Stimulated activated CD8-positive, alpha-beta memory T cell treated with anti-CD3 and anti-CD28 coated beads, Interleukin-4, amount 100 ng/mL, for 48 hours (primary cell): ENCODE measurements at places on chromosomes 1 and 21.

DNA sequence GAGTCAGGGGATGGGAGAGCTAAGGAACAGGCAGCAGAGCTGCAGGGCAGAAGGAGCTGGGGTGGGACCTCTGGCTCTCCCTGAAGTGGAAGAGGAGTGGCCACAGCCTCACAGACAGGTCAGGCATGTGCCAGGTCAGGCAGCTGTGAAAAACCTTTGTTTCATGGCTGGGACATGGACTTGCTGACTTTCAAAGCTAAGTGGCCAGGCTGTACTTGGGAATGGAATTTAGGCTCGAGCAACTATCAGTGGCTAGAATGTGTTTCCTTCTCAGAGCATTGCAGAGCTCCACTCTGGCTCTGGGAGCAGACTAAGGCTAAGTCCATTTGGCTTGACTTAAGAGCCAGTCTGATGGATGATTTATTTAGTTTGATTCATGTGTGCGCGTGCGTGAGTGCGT lies 385.1 kb downstream of the LMX1A start:
- DNase-seq: no peak

DNA sequence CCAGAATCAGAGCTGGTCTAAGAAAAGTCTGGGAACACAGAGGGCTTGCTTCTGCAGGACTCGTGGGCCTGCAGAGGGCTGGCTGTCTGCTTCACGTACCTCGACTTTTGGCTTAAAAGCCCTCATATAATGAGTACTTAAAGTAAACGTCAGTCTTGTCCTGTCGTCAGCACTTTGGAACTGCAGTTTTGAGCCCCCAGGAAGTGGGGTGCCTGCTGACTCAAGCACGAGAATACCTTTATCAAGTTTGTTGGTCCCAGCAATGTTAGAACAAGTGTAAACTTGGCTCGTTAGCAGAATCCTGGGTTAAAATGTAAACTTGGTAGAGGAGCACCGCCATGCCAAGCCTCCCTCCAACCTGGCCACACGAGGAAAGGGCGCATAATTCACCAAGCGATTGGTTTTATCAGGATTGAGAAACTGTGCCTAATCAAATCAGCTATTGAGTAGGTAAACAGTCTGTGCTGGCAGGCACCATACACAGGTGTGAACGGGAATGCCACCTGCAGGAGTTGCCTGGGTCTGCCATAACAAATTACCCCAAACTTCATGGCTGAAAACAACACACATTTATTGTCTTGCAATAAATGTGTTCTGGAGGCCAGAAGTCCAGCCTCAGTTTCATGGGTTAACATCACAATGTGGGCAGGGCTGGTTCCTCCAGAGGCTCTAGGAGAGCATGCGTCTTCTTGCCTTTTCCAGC lies 45.0 kb upstream of the FHAD1 start:
- DNase-seq: no peak

GRCh38 chr1:192576190-192577144 lies 894 bp downstream of the RGS1 start:
- DNase-seq: no peak

DNA sequence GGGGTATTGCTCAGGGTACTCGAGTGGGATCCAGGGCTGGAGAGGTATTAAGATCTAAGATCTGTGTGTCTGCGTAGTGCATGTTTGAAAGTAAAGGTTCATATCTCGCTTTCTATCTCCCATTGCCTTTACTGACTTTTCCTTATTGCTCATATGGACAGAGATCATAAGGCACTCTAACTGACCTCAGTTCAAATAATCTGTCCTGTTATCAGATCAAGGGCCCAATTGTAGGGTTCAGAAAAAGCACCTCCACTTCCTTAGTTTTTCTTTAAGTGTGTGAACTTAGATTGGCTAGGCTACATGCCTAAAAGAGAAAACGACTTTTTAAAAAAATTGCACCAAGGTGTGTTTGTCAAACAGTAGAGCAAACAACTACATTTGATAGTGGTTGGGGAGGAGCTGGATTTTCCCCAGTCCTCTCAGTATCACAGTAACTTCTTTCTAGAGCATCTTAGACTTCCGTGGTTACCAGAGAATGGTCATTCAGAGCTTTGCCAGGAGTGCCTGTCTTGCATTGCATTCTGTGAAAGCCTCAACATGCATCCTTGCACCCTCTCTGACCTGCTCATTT lies 57.6 kb downstream of the LMO4 start:
- DNase-seq: no peak

- DNase-seq: no peak
Observed at GRCh38 chr1:10980094-10980577, 32.3 kb upstream of the TARDBP start.

- no peak for DNase-seq
Observed at GRCh38 chr1:4424254-4424653, 230.2 kb upstream of the AJAP1 start.

- no peak for DNase-seq
Observed at GRCh38 chr21:39705849-39706248, 39.1 kb upstream of the IGSF5 start.

GRCh38 chr1:233719655-233720341 lies 105.9 kb downstream of the KCNK1 start:
- no peak for DNase-seq

GRCh38 chr1:184892116-184892515 lies 82.2 kb downstream of the NIBAN1 start:
- DNase-seq: no peak

DNA sequence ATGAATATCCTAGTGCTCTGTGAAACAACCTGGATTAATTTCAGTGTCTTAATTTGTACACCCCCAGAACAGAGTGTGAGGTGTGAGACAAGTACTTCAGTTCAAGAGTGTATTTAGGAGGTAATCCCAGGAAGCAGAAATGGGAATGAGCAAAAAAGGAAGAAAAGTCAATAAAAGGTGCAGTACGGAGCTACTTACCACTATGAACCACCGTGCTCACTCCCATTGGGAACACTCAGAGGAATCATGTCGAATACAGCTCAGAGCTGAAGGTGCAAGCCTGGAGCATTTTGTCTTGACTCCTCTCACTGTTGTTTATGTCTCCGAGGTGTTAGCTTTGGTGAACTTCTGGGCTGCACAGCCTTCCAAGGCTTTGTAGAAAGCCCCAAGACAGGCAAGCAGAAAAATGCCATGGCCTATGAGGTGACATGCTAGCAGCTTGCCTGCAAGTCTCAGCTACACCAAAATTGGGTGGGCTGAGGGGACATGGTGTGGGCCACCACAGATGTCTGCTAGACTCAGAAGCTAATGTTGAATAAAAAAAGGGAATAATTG lies 7.4 kb upstream of the SVBP start:
- DNase-seq: no peak

DNA sequence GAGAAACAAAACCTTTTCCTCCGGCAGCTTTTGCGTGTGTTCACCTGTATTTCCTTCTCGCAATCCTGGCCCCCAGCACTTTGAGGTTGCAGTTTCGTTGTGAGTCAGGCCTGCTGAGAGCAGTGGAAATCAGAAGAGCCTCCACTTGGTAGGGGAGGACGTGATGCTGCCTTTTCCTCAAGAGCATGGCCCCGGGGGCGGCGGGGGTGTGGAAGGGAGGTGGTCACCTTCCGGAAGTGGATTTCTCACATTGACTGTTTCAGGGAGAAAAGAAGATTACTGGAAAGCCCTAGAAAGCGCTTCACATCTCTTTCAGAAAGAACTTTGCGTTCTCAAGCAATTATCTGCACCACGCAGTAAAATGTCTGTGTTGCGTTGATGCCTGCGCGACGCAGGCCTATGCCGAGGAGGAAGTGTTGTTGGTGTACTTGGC lies 12.2 kb upstream of the IL10 start:
- peak; percentile 93 for DNase-seq

DNA sequence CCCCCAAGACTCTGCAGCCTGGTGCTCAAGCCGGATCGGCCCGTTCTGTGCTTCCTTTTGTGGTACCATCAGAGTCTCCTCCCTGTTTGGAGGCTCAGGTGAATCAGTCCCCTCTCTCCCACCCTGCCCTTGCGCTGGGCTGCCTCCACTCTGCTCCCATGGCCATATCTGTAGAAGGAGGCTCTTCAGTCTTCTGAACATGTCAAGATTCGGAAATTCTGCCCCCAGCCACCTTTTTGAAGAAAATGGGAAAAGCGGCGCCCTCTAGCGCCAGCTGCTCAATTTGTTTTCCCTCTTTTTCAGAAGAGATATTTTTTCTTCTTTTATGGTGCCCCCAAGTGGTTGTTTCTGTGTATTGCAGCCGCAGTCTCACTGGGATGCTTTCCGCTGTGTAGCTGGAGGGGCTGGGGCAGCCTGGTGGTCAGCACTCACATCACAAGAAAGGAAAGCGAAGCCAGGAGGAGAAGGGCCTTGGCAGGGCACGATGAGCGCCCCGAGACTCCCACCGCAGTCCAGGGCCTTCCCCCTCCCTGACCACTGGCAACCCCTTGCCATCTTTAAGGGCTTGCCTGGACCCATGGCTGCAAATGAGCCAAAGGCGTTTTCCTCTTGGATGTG lies 58.4 kb upstream of the CACNA1E start:
- DNase-seq: peak; percentile 91

GRCh38 chr1:192535916-192536664 lies 39.5 kb upstream of the RGS1 start:
- no peak for DNase-seq

DNA sequence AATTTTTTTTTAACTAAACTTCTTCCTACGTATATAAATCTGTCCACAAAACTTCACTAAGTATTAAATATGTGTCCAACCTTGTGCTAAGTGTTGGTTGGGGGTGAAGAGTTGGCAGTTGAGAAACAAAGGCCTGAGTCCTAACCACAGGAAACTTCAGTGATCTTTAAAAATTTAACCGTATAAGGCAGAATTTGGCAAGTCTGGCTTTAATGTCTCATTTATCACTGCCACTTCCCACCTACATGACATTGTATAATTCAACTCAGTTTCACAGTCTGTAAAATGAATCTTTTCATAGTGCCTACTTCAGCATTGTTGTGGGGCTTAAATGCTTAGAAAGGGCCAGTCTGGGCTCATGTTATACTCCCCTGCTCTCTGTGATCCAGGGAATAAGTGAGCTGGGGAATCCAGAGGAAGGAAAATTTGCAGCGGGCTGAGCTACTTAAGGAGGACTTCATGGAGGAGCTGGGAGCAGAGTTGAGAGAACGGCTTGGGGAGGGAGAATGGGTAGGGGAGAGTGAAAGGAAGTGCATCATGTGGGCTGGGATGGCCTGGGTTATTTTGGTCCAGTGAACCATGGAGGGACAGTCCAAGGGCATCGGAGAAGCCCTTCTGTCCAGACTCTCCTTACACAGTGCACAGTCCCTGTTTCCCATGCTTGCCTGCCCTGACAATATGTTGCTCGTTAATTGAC lies 14.5 kb downstream of the IFNAR2 start:
- no peak for DNase-seq

DNA sequence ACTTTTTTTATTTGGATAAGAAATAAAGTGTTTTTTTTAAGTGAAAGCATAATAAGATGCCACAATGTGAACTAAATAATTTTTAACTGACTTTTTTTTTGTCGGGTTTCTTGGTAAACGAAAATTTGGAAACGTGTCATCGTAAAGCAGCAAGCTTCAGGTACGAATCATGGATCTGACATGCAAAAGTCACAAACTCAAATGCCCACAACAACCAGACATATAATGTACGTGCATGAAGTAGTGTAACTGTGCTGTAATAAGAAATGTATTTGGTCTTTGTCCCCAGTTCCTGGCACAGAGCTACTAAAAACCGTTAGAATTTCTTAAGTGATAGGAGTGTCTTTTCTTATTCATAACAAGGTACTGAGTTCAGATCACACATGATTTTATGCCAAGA lies 44.3 kb upstream of the LRRC7 start:
- DNase-seq: no peak

- no peak for DNase-seq
Observed at GRCh38 chr1:232090816-232091215, 464.2 kb downstream of the DISC1 start.

DNA sequence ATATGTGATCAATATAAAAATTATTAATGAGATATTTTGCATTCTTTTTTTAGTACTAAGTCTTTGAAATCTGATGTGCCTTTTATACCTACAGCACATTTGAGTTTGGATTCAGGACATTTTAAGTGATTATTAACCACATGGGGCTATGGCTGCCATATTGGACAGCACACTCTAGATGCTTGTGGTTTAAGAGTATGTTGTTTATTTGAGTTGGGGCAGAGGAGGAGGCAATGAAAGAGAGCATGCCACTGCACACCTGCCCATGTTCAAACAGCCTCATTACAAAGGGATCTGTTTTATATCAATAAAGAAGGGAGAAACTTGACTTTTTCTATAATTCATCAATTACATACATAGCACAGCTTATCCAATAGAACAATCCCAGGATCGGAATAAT lies 99.4 kb upstream of the EDEM3 start:
- no peak for DNase-seq

GRCh38 chr1:119582801-119583200 lies 65.3 kb downstream of the ZNF697 start:
- DNase-seq: peak; percentile 26

GRCh38 chr1:225871359-225872074 lies 10.7 kb downstream of the TMEM63A start:
- DNase-seq: no peak

DNA sequence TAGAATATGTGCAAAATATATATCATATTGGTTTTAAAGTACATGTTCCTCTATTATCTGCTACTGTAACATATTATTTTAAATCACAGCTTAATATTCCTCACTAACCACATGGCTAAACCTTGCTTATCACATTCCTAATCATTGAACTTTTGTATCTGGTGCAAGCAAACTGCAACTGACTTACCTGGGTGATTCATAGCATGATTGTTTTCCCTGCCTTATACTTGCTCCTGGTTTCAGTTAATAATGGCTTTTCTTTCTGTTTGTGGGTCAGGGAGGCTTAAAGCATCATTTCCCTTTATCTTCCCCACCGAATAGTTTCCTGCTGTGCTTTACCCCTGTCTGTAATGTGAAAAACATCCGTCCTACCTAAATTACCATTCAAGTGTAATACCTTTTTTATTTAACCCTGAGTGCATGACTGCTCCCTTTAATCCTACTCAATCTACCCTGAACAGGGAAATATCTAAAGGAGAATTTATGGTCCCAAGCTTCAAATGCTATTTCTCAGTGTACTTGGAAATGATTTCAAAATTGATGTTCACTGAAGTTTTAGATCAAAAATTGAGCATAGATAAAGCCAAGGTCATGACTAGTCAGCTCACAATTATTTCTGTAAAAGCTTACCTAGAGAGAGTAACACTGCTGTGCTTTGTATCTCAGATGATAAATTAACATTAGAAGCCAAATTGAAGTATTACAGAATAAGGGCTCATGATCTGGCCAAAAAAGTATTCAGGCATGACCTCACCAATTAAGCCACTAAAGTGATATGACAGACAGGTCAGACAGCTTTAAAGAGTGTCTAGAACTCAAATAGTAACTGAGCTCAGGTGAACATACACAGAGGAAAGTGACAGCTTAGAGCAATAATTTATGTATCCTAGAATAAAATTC lies 507.1 kb downstream of the BRINP3 start:
- DNase-seq: no peak

GRCh38 chr1:59473831-59474230 lies 176.9 kb downstream of the FGGY start:
- DNase-seq: no peak

GRCh38 chr1:207972337-207972736 lies 61.4 kb upstream of the CD34 start:
- DNase-seq: no peak
